CD4-positive, alpha-beta T cell treated with Interleukin-17A for 4 hours (primary cell): ENCODE measurements at places on chromosomes 7 and 10.

GRCh38 chr10:108632144-108632543 lies 1291.2 kb downstream of the XPNPEP1 start:
- DNase-seq, result no peak

- DNase-seq, result no peak
Observed at GRCh38 chr7:100739934-100740333, 6.5 kb downstream of the ZAN start.

DNA sequence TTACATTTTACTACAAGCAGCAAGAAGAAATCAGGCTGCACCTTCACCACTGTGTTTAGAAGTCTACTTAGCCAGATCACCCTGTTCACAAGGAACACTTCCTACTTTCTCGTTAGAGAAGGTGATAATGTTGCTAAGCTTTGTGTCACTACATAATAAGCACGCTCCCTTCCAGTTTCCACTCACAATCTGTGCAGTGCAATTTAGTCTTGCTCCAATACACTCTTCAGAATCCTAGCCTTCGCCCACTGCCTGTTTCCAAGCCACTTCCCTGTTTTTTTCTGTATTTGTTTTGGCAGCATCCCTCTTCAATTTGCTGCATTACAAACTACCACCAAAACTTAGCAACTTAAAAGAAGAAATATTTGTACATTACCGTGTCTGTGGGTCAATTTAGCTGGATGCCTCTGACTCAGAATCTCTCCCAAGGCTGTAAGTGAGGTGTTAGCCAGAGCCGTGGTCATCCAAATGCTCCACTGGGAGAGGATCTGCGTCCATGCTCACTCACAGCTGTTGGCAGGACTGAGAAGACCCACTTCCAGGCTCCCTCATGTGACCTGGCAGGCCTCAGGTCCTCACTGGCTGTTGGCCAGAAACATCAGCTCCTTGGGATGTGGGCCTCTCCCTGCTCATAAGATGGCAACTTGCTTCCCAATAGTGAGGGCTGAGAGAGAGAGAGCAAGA lies 110.4 kb downstream of the PON1 start:
- DNase-seq, result no peak

DNA sequence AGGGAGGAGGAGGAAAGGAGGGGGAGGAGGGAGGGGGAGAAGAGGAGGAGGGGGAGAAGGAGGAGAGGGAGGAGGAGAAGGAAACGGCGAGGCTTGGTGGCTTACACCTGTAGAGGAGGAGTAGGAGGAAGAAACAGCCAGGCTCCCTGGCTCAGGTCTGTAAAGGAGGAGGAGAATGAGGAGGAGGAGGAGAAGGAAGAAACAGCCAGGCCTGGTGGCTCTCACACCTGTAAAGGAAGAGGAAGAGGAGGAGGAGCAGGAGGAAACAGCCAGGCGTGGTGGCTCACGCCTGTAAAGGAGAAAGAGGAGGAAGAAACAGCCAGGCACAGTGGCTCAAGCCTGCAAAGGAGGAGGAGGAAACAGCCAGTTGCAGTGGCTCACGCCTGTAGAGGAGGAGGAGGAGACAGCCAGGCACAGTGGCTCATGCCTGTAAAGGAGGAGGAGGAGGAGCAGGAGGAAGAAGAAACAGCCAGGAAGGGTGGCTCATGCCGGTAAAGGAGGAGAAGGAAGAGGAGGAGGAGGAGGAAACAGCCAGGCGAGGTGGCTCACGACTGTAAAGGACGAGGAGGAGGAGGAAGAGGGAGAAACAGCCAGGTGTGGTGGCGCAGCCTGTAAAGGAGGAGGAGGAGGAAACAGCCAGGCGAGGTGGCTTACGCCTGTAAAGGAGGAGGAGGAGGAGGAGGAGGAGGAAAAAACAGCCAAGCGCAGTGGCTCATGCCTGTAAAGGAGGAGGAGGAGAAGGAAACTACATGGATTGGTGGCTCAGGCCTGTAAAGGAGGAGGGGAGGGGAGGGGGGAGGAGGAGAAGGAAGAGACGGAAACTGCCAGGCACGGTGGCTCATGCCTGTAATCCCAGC lies 14.9 kb upstream of the CRCP start:
- DNase-seq, result peak; percentile 56

DNA sequence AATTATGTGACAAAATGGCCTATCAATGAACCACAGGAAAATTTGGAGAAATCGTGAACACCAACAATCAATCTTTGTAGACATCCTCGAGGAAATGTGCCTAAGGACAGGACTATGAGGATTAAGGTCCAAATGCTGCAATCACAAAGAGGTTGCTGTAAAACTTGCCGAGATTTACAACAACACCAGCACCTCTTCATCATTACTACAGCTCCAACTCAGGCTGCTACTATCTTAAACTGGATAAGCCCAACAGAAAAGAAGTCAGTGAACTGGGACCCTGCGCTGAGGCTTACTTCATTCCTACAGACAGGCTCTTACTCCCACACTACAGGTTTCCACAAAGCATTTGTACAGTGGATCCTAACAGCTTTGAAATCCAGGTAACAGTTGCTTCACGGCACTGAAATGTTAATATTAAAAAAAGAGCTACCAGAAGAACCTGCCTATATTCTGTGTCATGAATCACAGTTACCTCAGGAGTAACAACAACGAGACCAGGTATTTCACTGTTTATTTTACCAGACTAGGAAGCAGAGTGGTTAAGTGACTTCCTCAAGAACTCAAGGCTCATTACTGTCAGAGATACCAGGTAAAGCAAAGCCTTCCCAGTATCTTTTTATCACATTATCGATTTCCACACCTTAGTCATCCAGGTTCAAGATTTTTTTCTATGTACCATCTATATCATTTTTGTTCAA lies 23.9 kb downstream of the CACUL1 start:
- no peak for DNase-seq

- no peak for DNase-seq
Observed at GRCh38 chr10:32072025-32072800, 16.0 kb upstream of the KIF5B start.

DNA sequence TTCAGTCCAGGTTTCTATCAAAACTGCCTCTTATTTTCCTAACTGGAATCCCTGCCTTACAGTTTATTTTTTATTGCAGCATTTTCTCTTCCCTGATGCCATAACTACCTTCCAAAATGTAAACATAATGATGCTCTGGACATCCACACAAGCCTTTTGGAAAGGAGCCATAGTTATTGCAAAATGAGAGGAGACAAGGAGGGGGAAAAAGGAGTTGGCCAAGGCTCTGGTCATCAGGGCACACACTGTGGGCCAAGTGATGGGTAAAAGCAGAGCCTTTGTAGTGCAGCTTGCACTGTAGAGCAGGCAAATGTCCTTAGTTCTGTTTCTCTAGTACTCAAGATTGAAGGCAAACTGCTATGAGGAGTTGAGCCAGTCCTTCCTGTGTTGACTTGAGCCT lies 289.3 kb upstream of the MTPN start:
- DNase-seq, result no peak

DNA sequence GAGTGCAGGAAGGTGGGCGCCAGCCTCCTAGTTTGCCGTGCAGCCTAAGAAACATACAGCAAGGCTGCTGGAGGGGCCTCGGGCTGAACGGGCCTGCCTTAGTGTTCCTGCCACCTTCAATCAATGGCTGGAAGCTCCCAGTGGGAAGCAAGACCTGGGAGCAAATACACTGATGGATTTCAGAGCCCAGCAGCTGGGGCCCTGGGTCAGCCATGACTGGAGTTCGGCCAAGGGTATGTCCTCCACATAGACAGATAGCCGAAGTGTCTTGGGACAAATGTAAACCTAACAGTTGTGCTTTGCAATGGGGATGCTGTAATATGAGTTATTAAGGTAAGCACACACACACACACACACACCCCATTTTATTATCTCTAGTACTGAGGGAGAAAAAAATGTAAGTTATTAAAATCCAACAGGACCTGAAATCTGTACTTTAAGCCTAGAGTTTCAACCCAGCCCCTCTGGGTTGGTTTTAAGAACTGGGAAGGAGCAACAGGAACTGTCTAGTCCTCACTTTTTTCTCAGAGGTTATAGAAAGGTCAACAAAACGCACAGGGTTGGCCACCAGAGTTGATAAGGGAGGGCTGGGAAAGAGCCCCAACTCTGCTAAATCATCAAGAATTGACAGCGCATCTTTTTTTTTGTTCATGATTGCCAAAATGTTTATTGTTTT lies 50.0 kb upstream of the CELF2 start:
- DNase-seq, result no peak
